Hematopoietic multipotent progenitor cell (in vitro differentiated cells): ENCODE measurements at places on chromosomes 1 and 21. TPM values are rescaled to one million over a fixed set of nuclear protein-coding genes. Genes with fewer than 3 reads are reported as not detected.

The ZFP69B gene
- total RNA-seq = 1.1 TPM

The CD84 gene
- total RNA-seq = 24.2 TPM

The B3GALT5 gene
- under 0.01 TPM for total RNA-seq

The PINK1 gene
- total RNA-seq = 53.3 TPM

The ASH1L gene
- total RNA-seq = 33.7 TPM

The WNT4 gene
- total RNA-seq = under 0.01 TPM

The SYNC gene
- 0.27 TPM for total RNA-seq

The ESPN gene
- 0.27 TPM for total RNA-seq

The FCER1A gene
- total RNA-seq = 88.6 TPM

The FAM43B gene
- total RNA-seq = under 0.01 TPM

The PAPPA2 gene
- under 0.01 TPM for total RNA-seq

The C1orf116 gene
- total RNA-seq = under 0.01 TPM

The RCC2 gene
- 115 TPM for total RNA-seq

The LRRC53 gene
- not detected for total RNA-seq

The NLRP3 gene
- 18.0 TPM for total RNA-seq

The CAPZA1 gene
- total RNA-seq = 53.1 TPM

The AGO1 gene
- 39.3 TPM for total RNA-seq

The KCNA3 gene
- total RNA-seq = 37.2 TPM
